IMR-90 (cell line): ENCODE measurements at places on chromosomes 7 and 10. TPM values are rescaled to one million over a fixed set of nuclear protein-coding genes. Genes with fewer than 3 reads are reported as not detected.

- no peak for DNase-seq
Measured at GRCh38 chr10:59562126-59562525, 147.5 kb downstream of the SLC16A9 start.

DNA sequence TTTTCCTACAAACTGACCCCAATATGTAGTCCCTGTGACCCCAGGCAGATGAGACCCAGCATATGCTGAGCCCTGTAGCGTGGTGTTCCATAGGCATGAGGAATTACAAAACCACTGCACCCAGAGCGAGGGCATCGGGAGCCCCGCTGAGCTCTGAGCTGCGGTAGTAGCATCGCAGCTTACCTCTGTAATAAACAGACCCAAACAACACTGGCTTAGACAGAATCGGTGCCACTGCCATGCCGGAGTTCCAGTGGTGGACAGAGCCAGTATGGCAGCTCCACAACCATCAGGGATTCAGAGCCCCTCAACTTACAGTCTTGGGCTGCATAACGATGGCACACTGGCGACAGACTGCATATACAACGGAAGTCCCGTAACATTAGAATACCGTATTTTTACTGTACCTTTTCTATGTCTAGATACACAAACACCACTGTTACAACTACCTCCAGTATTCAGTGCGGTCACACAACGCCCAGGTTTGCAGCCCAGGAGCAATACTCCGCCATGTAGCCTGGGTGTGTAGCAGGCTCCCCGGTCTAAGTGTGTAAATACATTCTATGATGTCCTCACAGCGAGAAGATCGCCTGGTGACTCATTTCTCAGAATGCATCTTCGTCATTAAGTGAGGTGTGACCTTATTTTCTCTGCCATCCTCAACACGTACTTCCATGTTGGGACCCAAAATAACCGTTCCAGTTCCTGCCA lies 68.8 kb downstream of the PROSER2 start:
- DNase-seq = no peak

DNA sequence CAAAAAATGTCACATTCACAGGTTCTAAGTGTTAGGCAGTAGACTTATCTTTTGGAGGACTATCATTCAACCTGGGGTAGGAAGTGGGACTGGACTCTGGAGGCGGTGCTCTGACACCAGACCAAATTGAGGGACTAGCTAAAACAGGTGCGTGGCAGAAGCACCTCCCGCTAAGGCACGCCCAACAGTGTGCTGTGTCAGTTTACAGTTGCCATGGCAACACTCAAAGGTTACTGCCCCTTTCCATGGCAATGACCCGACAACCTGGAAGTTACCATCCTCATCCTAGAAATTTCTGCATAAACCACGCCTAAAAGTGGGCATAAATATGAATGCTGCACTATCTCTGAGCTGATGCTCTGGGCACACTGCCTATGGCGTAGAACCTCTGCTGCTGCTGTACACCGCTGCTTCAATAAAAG lies 14.0 kb upstream of the BLNK start:
- DNase-seq = no peak

DNA sequence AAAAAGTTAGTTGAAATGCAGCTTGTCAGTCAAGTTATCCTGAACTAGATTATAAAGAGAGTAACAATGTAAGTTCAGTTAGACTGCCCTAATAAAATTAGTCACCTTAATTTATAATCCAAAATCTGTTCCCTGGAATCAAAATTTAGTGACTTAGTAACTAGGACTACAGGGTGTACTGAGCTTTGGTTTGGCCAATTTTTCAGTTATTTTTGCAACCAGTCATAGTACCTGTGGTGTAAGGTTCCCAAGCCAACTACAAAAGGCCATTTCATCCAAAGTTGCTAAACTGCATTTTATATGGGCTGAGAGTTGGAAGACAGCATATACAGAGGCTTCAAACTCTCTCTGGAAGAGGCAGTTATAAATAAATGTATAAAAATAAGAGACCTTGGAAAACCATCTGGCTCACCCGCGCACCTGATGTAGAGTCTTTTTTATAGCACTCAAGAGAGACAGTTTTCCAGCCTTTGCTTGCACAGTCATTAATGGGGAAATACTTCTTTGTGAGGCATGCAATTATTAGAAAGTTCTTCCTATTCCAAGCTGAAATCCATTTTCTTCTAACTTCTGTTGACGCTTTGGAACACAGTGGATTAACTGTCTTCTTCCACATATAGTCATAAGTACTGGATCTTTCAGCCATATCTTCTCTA lies 59.2 kb downstream of the PUS7 start:
- no peak for DNase-seq

DNA sequence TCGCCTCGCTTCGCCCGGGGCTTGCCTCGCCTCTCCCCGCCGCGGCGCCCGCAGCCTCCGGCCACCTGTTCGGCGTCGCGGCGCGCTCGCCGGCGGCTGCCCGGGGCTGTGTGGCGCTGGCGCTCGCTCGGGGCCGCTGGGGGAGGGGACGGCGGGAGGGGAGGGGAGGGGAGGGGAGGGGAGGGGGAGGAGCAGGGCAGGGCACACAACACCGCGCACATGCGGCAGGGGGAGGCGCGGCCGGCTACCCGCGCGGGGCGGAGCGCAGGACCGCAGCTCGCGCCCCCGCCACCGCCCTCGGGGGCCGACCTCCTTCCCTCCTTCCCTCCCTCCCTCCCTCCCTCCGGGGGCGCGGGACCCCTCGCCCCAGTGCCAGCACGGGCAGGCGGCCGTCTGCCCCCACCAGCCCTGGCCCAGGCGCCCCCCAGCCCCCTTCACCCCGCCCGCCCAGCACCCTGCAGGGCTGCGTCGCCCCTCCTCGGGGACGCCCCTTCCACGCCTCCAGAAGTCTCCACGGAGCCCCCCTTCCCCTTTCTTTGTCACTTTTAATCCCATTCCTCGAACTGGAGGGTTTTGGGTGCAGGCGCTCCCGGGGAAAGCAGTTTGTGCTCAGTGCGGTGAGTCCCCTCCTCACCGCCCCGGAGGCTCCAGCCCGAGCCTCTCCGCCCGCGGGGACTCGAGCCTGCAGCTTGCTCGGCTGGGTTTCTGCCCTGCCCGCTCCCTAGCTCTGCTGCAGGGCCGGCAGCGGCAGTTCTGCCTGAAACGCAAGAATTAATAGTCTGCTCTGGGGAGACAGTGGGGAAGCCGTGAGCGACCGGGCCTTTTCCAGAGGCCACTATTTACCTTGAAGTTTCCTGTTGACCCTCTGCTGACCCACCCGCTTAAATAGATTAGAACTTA lies at the start of gene PARD3:
Gene PARD3, minus strand, starts transcription at position 112 of the 900 bp plus-strand sequence. CDS start 301 bp downstream, outside the sequence.
- peak; percentile 51 for DNase-seq

DNA sequence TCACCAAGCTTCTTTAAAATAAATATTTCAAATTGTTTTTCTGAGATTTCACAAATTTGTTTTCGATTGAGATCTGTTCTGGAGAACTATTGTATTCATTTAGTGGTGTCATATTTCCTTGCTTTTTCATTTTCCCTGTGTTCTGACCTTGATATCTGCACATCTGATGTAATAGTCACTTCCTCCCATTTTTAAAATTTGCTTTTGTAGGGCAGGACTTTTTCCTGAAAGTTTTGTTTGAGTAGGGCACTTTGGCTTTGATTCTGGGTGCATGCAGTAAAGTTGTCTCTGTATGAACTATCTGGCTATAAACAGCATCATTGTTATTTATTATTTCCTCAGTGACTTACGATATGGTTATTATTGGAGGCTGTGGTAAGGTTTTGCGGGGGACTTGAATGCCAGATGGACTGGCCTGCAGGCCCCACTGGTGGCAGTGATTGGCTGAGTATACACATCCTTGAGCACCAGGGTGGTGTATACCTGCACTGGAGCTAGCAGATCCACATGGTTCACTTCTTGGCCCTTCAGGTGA lies 83.6 kb downstream of the CSTF2T start:
- DNase-seq = no peak

LIPJ gene
- not detected in 2 replicates for polyA plus RNA-seq
